ENCODE measurements at places on chromosomes 6 and 20. TPM values are rescaled to one million over a fixed set of nuclear protein-coding genes. Genes with fewer than 3 reads are reported as not detected.

DNA sequence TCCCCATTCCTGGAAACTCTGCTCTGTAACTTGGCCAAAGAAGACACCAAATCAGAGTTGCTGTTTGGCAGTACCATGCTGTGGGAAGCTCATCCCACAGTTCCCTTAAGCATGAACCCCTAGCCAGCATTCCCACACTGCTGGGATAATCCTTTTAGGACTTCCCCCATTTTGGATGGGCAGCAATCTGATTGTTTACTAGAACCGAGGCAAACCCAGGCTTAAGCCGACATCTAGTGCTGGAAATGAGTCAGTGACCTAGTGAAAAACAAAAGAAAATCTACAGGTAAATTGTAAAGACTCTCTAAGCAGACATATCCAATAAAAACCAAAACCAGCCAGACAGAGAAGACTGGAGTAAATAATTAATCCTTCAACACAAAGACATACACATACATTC lies 5.2 kb downstream of the DNAH8 start:
- no peaks in the 10 kb centered on the region for H3K27me3 ChIP-seq
- DNase-seq, result no peak
- H3K27ac ChIP-seq, result no peak overlapping the region
- no peak overlapping the region for H3K4me3 ChIP-seq

- peaks cover 4% of the 10 kb centered on the region for H3K4me1 ChIP-seq
- no peaks in the 10 kb centered on the region for H3K27me3 ChIP-seq
- H3K27ac ChIP-seq, result no peak overlapping the region
- no peak overlapping the region for H3K4me3 ChIP-seq
- no peaks in the 10 kb centered on the region for H3K36me3 ChIP-seq
Observed at GRCh38 chr6:170134031-170134470, 156.8 kb downstream of the DLL1 start.

NKX2-4 gene
- total RNA-seq, result not detected

SOX4 gene
- 78.3 TPM for total RNA-seq

- no peak overlapping the region for H3K4me3 ChIP-seq
- no peaks in the 10 kb centered on the region for H3K27me3 ChIP-seq
- H3K36me3 ChIP-seq, result no peaks in the 10 kb centered on the region
- no peak for DNase-seq
- no peaks in the 10 kb centered on the region for H3K4me1 ChIP-seq
Observed at GRCh38 chr6:94801344-94801743, 776.0 kb upstream of the MANEA start.

HM13 gene
- total RNA-seq, result 97.3 TPM

- H3K27ac ChIP-seq, result no peak overlapping the region
- DNase-seq, result no peak
- no peaks in the 10 kb centered on the region for H3K27me3 ChIP-seq
- H3K4me1 ChIP-seq, result peaks cover 5% of the 10 kb centered on the region
- H3K4me3 ChIP-seq, result no peak overlapping the region
- no peaks in the 10 kb centered on the region for H3K36me3 ChIP-seq
Observed at GRCh38 chr20:19589787-19590362, 168.2 kb upstream of the RIN2 start.

HLA-DQA1 gene
- total RNA-seq, result 20.9 TPM

PBOV1 gene
- total RNA-seq, result not detected

DNA sequence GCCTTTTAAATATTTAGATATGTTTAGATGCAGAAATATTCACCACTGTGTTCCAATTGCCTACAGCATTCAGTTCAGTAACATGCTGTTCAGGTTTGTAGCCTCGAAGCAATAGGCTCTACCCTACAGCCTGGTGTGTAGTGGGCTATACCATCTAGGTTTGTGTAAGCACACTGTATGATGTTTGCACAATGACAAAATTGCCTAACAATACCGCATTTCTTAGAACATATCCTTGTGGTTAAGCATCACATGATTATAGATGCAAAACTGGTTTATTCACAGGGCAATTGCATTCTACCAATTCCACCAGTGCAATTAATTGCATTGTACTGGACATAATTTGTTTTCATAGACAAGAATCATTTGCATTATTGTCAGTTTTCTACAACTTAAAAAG lies 7.9 kb upstream of the SLC22A16 start:
- H3K36me3 ChIP-seq, result no peaks in the 10 kb centered on the region
- no peaks in the 10 kb centered on the region for H3K4me1 ChIP-seq
- DNase-seq, result no peak
- no peak overlapping the region for H3K4me3 ChIP-seq

DNA sequence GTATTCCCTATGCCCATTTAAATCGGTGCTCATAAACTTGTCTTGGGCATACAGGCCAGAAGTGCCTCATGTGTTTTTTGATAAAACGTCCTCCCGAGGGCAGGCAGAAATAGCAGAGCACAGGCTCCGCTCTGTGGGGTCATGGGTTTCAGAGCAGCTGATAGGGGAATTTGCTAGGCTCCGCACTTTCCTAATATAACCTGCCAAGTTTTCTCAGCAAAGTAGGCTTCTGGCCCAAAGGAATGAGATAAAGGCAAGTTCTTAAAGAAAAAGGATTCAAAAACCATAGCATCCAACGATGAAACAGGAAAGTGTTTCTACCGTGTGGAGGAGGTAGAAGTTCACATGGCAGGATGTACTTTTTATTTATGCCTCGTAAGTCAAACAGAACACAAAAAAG lies 69.8 kb upstream of the RALGAPA2 start:
- DNase-seq, result peak; percentile 47
- no peaks in the 10 kb centered on the region for H3K27me3 ChIP-seq
- no peaks in the 10 kb centered on the region for H3K36me3 ChIP-seq
- H3K4me3 ChIP-seq, result no peak overlapping the region

Measured in ovary (tissue), 10 donors.